ENCODE measurements at places on chromosomes 11 and 22.

GRCh38 chr11:86800960-86801272, 574 bp downstream of the PRSS23 start:
- DNase-seq, result no peak

GRCh38 chr11:36346562-36347383, 50.7 kb downstream of the PRR5L start:
- DNase-seq, result no peak

DNA sequence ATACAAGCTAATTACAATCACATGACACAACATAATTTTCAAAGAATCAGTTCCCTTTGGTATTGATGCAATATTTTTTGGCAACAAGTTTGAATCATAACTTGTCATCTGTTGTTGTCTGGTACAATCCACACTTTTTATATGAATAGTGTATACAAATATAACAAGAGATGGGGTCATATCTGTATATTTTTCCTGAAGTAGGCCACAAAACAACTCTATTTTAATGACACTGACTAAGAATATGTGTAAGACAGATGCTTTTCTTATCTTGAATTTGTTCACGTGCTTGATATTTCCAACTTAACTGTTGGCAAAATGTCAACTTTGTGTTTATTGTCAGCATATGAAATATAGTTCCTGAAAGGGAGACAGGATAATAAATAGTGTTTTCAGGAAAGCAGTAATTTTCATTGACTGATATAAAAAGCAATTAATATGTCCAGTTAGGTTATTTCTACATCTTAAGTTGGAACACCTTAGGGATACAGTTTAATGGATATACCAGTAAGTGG, 27.9 kb downstream of the NOX4 start:
- no peak for DNase-seq

DNA sequence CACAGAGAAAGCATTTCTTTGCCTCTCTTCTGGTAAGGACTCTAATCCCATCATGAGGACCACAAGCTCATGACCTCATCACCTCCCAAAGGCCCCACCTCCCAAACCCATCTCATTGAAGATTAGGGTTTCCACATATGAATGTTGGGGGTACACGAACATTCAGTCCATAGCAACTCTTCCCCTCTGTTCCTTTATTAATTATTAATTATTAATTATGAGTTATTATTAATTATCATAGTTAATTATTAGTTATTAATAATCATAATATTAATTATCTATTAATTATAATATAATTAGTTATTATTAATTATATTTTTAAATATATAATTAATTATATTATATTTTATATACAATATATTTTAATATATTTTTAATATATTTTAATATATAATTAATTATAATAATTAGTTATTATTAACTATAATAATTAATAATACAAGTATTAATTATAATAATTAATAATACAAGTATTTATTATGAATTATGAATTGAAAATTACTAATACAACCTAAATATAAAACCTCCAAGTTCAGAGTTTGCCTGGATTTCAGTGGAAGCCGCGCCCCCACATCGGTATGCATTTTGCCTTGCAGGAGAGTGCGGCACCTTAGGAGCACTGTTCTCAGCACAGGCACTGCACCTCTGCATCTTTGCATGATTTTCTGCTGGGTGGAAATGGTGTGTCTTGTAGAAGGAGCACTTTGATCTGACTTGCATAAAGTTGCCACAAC, 128.0 kb upstream of the FGF3 start:
- DNase-seq, result no peak

DNA sequence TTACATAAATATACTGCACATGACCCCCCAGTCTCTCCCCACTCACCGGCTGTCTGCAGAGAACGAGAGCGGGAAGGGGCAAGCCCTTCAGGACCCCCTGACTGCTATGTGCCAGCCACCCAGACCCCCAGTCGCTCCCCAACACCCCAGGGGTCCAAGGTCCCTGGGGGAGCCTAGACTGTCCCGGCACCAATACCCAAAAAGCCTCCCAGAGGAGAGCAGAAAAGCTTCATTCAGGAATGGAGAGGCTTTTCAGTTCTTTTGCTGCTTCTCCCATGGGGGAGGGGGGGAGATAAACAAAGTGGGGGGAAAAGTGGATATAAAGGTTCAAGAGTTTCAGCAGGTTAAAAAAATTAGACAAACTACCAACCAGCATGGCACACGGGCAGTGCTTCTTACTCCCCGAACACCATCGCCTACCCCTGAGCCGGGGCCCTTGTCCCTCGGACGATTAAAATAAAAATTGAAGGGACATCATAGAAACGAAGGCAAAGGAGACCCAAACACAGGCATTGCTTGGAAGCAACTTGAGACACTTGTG, 1.3 kb downstream of the CSNK1E start:
- no peak for DNase-seq

GRCh38 chr22:30470655-30471054, 1.2 kb downstream of the SEC14L3 start:
- DNase-seq, result no peak

DNA sequence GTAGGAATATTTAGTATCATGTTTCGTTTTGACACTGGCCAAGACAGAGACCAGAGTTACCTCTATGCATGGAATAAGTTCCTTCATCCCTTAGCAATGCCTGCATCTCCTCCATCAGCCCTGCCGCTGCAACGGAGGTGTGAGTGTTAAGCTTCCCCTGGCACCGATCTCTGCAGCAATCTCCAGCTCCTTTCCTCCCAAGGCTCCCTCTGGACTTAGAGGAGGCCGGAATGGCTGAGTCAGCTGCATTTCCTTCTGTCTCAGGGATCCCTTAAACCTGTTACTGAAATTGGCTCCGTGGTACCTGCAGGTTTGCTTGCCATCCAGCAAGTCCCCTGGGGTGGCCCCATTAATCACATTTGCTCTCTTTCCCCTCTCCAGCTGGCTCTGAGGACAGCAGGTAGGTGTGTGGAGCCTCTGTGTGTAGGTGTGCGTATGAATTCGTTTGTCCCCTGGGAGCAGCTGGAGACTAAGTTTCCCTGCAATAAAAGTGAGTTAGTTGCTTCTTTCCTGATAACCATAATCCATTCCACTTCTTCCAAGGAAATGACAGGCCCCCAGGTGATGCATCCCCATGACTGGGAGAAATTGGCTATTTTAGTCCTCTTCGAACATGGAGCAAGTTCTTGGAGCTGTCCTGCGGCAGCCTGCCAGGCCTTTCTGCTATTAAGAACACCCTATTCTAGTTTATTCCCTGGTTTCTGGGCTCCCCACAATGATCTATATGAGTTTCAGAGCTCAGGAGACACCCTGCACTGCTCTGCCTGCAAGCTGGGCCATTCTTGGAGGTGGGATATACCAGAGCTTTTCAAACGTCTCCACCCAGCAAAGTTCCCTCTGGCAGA, 457.2 kb upstream of the CADM1 start:
- no peak for DNase-seq

DNA sequence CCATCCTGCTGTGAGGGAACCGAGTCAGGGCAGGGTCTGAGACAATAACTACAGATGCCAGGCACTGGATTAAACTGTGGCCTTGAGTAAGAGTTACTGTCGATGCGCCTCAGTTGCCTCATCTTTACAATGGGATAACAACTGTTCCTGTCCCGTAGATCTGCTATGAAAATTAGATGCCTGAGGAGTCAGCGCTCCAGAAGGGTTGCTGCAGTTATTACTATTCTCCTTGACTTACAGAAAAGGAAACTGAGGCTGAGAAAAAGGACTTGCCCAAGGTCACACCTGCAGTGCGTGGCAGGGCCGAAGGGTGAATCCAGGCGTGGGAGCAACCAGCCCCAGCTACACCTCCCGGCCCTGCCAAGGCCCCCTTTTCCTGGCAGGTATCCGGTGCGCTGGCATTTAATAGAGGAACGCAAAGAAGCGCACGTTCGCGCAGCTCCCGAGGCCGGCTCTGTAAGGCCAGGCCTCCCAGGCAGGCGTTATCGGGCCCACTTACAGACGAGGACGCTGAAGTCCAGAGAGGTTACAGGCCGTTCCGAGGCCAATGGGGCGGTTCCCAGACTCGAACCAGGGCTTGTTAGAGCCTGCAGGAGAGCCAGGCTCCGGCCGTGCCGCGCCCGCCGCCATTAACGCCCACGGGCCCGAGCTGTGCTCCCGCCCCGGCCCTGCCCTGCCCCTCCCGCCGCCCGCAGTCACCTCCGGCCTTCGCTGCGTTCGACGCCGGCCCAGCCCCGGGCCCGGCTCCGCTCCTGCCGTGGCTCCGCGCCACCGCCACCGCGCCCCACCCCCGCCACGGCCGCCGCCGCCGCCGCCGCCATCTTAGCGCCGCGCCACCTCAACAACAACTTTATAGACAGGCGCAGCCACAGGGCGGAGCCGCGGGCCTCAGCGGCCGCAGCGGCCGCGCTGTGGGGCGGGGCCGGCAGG, at the start of gene C11orf68:
Gene C11orf68 (minus strand): TSS at position 852 of the 930 bp plus-strand sequence. CDS start 31 bp downstream, at position 821.
- no peak for DNase-seq

GRCh38 chr22:22692707-22693530, 48.5 kb downstream of the GGTLC2 start:
- peak; percentile 72 for DNase-seq

Measured in stimulated activated CD4-positive, alpha-beta T cell treated with anti-CD3 and anti-CD28 coated beads, Interleukin-4, amount 100 ng/mL, for 1 hour (primary cell).